Right renal pelvis (tissue), 4 donors: ENCODE measurements at places on chromosomes 16 and 17.

- DNase-seq: no peak
Measured at GRCh38 chr16:20899477-20900298, 470 bp downstream of the DCUN1D3 start.

DNA sequence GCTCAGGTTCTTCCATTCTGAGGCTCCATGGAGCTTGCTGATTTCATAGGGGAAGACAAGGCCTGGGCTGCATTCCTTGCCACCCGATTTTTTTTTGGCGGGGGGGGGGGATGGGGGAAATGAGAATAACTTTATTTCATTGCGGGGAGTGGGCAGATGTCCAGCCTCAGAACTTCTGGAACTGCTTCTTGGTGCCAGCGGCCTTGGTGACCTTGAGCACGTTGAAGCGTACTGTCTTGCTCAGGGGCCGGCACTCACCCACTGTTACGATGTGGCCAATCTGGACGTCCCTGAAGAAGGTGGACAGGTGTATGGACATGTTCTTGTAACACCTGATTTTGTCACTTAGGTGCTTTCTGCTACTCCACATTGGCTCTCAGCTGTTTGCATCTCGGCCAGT, 8.3 kb upstream of the CENPT start:
- no peak for DNase-seq

- DNase-seq: no peak
Measured at GRCh38 chr17:29557739-29558116, 9.1 kb downstream of the ABHD15 start.

DNA sequence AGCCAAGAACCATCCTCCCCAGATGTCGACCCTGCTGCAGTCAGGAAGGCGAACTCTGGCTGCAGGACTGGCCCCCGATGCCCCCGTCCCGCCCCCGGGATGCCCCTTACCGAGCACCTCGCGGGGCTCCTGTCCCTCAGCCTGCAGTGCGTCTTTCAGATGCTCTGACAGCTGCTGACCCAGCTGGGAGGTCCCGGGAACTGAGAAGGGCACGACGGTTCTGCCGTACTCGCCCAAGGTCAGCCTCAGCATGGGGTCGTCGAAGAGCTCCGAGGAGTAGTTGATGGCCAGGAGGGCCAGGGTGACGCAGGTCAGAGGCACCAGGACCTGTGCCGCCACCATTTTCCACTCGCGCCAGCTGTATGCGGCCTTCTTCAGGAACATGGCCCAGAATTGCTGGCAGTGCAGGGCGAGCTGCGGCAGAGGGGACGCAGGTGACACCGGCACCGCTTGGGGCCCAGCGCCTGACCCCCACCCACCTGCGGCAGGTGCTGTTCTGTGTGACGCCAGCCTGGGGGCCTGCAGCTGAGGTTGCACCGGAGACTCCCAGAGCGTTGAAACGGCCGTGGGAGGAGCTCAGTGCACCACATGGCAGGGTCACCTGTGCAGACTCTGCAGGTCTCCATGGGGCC, 20.1 kb upstream of the RNPS1 start:
- DNase-seq: no peak

DNA sequence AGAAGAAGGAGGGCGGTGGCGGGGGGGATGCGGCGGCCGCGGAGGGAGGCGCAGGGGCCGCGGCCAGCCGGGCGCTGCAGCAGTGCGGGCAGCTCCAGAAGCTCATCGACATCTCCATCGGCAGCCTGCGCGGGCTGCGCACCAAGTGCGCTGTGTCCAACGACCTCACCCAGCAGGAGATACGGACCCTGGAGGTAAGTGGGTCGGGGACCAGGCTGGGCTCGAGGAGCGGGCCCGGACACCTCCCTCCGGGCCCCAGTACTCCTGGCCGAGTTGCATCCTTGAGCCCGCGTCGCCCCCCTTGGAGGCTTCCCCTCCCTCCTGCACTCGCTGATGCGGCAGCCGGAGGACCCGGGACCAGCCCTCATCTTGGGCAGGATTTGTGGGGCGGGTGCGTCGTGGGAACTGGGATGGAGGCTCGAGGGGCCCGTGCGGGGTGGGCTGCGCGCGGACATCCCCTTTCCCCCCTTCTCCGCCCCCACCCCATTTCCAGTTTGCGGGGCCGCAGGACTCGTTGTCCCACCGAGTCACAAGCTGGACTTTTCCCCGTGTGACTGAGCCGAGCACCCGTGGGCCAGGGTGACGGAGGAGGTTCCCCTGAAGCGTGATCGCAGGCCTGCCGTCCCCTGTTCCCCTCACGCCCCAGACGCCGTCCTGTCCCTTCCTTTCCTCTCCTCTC, 572 bp downstream of the KSR1 start:
- no peak for DNase-seq
